Adrenal gland (tissue), 19 donors: ENCODE measurements at places on chromosomes 3 and 15.
A peak's percentile ranks its signal among the peaks of the same experiment; 100 is the strongest.

- DNase-seq: no peak
These were observed 121.5 kb downstream of the XXYLT1 start for GRCh38 chr3:195149292-195150030.

- no peak for DNase-seq
These were observed 158.4 kb downstream of the TIGIT start for GRCh38 chr3:114452256-114452655.

DNA sequence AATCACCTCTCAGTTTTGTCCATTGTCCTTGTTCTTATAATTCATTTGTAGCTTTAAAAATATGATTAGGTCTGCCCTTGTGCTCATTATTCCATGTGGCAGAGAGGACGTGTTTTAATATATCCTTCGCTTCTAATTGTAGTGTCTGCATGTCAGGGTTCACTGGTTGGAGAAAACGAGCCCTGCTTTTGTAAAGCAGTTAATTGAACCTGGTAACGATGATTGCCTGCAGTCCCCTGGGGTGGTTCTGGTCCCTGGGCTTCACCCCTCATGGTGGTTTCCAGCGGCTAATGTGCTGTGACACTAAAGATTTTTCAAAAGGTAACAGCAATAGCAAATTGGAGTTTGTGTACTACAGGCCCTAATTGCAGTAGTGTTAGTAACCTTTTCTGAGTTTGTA is 299.6 kb downstream of the CACNA2D3 start:
- DNase-seq: no peak

- no peak for DNase-seq
These were observed 9.5 kb upstream of the C3orf49 start for GRCh38 chr3:63809607-63810006.

DNA sequence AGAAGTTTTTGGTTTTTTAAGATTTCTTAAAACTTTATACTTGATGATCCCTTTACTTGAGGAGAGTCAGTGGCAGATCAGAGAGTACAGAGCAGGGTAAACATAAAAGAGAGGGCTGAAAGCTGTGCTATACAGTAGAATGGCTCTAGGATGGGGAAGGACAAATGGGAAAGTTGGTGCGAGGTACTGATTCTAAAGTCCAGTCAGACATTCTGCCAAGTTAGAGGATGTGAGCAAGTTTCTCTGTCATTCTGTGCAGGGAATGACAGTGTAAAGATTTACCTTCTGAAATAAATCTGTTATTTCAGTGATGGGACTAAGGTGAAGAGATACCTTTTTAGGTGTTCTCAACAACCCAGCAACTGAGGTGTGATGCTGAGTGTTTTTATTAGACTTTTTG is 100.1 kb upstream of the GBE1 start:
- DNase-seq: no peak

- no peak for DNase-seq
These were observed 47.2 kb downstream of the CD86 start for GRCh38 chr3:122102191-122102935.

DNA sequence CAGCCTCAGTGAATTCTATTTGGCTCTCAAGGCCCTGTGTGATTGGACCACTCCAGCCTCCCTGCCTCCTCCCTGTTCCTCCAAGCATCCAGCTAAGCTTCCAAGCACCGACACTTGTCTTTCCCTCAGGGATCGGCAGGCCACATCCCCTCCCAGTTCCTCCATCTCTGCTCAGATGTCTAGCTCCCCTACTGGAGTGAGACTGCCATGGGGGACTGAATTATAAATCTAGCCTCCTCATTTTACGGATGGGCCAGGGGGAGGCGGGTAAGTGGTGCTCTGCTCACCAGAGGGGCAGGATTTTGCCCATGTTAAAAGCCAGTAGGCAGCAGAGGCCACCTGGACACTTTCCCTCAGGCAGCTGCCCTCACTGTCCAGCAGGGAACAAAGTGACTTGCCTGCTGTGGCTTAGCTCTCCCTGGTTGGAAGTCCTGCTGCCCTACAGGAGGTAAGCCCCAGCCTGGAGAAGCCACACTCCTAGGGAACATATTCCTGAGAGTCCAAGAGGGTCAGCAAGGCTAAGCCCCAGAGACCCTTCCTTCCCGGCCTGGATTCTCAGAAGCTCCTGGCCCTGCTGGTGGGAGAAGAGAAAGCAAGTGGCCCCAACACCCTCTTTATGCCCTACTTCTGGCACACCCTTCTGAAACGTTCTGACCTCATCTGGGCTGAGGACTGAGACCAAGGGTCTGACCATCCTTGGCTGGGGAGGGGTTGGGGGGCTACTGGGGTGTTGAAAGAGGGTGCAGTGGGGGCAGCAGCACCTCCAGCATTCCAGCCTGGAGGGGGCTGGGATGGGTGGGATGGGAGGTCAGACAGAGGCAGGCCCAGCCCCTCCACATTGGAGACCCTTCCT is 9.1 kb upstream of the HHATL start:
- no peak for DNase-seq

DNA sequence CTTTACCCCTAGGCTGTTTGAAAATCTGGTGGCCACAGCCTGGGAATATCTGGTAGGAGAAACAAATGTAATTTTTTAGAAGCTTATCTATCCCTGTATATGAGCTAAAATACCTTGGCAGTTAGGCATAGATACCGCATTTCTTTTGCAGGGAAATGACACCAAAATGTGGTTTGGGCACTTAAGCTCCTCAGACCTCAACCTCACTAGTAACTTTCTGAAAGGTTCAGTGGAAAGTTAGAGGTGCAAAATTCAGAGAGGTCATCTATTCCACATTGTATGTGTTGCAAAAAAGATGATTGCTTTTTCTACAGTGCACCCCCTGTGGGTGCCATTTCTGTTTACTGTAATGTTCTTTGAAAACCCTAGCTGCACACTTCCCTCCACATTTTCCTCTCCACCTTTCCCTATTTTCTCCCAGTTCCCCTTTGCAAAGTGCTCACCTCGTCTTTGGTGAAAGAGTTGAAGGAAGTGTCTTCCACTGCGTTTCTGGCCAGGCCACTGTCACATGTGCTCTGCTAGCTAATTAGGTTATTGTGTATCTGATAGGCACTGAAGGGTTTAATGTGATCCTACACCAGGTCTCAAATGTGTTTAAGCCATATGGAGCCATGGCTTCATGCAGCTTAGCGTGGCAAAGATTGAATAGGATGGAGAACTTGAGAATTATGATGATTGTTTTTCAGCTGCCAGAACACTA is 1.3 kb downstream of the SACM1L start:
- DNase-seq: no peak

- DNase-seq: no peak
These were observed 36.8 kb upstream of the TM4SF4 start for GRCh38 chr3:149437710-149438109.

GRCh38 chr3:153596401-153596800 is 434.4 kb downstream of the RAP2B start:
- no peak for DNase-seq

DNA sequence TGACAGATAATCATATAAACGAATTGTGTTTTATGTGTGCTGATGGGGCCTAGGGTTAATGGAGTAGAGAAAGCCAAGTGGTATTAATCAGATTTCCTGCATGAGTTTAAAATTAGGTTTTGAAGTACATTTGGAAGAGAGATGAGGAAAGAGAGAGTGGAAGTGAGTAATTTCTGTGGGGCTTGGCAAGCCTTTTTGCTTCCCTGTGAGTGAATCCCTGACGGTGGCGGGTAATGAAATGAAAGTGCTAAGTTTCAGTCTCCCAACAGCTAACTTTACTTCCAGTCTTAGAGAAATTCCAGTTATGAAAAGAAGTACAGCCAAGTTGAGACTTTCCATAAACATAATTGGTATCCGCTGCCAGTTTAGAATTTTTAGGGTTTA is 139.4 kb downstream of the BBX start:
- peak; percentile 74 for DNase-seq

- DNase-seq: no peak
These were observed 71.0 kb upstream of the PRR23E start for GRCh38 chr3:127121885-127122284.

DNA sequence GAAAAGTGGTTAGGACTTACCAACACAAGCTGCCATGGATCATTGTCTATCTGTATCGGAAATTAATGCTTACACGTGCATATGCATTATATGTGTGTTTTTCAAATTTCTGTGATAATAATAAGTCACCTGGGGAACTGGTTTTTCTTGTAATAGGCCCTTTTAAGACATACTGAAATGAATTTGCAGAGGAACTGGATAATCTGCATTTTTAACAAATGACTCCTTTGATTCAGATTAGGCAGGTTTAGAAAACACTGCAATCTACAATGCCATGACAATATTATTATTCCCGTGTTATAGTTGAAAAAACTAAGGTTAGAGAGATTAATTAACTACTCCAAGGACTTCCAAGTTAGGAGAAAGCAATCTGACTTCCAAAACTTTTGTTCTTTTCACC is 23.4 kb downstream of the STRIT1 start:
- no peak for DNase-seq

- DNase-seq: no peak
These were observed 206.7 kb downstream of the ZNF621 start for GRCh38 chr3:40731445-40731844.

DNA sequence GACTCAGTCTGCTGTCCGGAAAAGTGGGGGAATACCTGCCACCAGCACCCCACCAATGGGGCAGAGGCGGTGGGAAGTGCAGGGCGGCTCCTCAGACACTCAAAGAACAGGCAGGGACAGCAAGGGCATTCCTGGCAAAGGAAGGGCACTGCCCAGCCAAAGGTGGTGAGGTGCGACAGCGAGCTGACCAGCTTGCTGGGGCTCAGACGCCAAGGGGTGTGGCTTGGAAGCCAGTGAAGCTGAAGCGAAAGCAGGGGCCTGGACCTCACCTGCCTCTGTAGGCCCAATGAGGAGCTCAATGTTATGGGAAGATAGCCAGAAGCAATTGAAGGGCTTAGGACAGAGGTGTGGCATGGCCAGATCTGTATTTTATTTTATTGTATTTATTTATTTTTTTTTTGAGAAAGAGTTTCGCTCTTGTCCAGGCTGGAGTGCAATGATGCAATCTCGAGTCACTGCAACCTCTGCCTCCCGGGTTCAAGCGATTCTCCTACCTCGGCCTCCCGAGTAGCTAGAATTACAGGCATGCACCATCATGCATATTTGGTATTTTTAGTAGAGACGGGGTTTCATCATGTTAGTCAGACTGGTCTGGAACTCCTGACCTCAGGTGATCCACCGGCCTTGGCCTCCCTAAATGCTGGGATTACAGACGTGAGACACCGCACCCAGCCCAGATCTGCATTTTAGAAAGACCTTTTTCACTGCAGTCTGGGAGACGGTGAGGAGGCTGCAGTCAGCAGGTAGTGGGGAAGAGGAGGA is 4.4 kb upstream of the LMAN1L start:
- DNase-seq: no peak

GRCh38 chr15:46496491-46497115 is 861.8 kb downstream of the SQOR start:
- no peak for DNase-seq

DNA sequence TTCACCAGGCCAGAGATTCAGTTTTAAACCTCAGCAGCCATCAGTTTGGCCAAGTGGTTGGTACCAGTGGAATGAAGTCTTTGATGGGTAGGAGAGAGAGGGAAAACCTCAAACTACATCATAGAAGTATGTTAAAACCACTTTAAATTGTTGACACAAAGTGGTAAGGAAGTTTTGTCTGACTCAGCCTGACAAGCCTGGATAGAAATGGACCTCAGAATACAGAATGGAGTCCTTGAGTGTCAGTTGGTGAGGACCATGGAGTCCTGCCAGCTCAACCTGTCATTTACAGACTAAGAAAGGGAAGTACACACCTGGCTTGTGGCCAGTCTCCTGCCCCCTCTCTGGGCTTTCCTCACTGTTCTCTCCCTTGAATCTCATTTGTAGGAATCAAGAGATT is 12.1 kb downstream of the EAF1 start:
- DNase-seq: no peak

- DNase-seq: no peak
These were observed 31.8 kb upstream of the SMAD3 start for GRCh38 chr15:67033571-67034044.

GRCh38 chr15:99878835-99879234 is 145.6 kb upstream of the LYSMD4 start:
- DNase-seq: no peak

GRCh38 chr3:132292042-132292441 is 25.2 kb upstream of the ACP3 start:
- DNase-seq: no peak

DNA sequence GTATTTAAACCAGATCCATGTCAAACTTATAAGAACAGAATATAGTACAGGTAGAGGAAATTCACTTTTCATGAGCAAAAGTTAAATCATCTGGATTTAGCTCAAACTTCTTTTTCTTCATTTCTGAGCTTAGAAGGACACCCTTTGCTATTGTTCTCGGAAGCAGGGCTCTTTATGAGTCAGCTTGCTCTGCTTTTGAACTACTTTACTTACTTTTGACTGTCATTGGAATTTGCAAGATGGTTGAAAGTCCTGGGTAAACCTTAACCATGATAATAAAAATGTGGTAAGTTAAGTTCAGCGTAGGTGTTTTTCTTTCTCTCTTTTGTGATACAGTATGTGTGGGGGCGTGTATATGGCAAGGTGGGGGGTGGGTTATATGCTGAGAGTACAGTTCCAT is 312.7 kb upstream of the DPH6 start:
- no peak for DNase-seq

- DNase-seq: peak; percentile 93
These were observed 40.4 kb downstream of the WHAMM start for GRCh38 chr15:82849556-82850512.

DNA sequence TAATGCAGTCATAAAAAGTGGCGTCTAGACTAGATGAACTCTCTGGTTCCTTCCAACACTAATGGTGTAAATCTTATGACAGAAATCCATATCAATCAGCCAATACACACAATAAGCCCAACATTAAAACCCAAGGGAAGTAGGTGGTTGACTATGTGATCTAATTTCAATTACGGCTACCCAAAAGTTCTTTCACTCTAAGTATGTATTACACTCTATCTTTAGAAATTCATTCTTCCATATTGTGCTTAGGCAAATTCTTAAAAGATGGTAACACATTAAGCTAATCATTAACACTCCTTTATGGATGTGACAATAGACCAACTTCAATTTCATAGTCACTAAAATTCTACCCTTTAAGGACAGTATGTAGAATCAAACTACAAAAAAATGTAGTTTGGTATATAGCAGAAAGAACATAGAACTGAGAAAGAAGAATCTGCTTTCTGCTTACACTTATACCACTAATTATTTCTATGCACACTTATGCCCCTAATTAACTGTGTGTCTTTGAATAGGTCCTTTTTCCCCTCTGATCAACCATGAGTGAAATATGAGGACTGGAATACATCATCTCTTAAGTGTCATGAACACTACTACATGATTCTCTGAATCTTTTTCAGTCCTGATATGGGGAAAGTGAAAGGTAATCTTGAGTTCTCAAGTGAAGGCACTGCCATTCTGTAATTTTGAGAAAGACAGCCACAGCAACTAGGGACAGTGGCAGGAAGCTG is 557.6 kb downstream of the IGSF11 start:
- no peak for DNase-seq

DNA sequence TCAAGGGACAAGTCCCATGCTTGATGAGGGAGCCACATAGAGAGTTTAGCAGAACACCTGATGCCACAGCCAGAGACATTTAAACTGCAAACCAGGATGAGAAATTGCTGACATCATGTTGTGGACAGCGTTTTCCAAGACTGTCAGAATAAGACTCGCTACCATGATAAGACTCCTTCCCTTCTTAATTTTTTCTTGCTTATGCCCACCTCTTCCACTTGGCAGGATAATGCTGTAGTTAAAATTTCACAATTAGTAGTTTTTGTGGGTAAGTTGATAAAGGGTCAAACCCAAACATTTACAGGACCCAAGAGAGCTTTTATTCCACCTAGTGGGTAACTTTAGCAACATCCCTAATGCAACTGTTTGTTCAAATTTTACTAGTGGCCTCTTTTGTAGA is 3.0 kb upstream of the PIAS1 start:
- no peak for DNase-seq
